ENCODE measurements at places on chromosomes 2 and 18.

DNA sequence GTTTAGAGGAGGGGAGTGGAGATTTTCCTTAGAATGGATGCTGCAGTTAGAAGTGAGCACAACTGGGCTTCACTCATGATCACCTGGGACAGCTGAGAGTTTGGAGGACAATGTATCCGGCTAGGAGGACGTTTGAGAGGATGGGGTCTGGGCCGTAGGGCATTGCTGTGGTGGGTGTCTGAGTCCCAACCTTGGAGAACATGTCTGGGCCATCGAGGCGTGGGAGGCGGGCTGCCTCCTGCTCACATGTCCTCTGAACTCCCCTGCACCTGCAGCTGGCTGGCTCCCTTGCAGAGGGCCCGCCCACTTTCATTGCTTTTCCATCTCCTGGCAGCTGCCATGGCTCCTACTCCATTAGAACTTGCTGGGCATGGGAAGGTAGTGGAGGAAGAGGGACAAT, 203.0 kb upstream of the PXDN start:
- no peak for DNase-seq

GRCh38 chr2:159661286-159661685, 44.9 kb upstream of the BAZ2B start:
- no peak for DNase-seq

DNA sequence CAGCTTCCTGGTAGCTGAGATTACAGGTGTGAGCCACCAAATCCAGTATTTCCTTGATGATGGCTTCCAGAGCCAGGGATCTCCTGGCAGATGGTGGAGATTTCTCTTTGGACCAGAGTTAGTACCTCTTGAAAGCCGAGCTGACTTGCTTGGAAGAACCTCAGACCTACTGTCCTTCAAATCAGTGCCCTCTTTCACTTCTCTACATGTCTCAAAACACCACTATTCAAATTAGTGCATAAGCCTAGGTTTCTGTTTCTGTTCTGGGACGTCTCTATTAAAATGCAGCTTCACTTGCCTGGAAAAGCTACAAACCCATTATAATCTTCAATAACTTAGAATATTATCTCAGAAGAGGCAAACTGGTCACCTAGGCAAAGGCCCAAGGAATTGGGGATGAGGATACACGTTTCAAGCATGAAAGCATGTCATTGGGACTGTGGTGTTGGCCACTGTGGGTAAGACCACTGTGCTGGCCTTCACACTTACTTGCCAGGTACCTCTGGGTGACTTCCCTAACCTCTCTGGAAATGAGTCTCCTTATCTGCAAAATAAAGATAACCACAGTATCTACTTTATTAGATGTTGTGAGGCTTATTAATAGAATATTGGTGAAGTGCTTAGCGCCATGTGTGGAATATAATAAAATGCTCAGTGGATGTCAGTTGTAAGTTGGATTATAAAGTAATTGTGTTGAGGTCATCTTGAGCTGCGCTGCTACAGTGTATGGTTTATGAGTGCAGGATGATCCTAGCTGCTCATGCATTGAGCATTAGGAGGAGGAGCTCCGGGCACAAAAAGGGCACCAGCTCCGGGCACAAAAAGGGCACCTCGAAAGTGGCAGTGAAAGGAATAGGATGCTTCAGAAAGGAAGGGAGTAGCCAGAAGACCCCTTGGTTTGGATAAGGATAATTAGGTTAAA, 84.5 kb downstream of the DOCK10 start:
- DNase-seq = no peak

DNA sequence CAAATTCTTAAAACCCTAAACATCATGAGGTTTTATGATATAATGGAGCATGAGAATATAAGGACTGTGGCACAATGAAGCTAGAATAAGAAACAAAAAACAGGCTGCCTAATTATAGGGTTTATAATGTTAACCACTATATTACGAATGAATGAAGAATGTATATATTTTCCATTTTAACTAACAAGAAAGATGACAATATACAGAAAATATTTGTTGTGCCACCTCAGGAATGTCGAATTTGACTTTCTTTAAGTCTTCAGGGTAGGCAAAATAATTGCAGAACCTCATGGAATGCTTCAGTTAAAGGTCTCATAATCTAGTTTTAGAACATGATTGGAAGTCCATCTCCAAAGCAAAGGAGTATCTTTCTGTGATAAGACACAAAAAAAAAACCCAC, 282.9 kb upstream of the SLC8A1 start:
- no peak for DNase-seq

GRCh38 chr2:62147610-62148301, 48.2 kb upstream of the B3GNT2 start:
- DNase-seq = no peak

GRCh38 chr2:162457490-162457889, 113.6 kb downstream of the GCA start:
- DNase-seq = no peak

DNA sequence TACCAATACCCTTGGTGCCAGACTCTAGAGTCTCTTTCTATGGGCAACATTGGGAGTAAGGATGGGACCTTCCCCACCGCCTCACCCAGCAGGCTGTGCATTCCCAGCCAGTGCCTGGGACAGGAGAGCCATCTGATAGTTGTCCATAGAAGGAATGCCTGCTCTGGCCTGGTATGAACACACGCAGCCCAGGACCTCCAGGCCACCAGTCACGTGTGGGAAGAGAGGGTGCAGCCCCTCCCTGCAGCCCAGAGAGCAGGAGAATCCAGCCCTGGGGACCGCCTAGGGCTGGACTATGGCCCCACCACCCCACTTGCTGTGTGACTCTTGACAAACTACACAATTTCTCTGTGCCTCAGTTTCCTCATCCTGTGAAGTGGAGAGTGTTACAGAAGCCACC, 52.5 kb upstream of the ID2 start:
- no peak for DNase-seq

DNA sequence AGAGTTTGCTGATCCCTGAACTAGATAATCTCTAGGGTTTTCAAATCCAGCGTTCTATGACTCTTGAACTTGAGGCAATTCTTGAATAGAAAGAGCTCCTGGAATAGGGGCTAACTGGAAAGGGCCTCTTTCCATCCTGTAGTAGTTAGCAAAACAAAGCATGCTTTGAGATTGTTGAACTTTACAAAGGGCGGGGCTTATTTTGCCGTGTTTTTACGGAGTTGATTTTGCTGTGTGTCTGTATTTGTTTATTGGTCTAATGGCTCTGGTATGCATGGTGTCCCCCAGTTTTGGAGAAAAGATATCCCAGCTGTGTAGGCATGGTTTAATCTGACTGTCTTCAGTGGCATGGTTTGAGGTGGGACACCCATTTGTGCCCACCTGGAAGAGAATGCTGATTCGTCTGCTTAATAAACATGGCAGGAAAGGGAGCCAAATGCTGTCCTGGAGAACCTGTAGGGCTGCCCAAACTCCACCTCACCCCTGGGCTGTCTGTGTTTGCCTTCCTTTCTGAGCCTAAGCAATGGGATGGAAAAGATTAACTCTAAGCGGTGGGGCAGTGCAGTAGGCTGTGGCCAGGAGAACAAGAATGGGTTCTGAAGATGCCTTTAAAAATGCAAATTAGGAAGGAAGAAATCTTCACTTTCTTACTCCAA, 74.1 kb upstream of the FOSL2 start:
- DNase-seq = no peak

DNA sequence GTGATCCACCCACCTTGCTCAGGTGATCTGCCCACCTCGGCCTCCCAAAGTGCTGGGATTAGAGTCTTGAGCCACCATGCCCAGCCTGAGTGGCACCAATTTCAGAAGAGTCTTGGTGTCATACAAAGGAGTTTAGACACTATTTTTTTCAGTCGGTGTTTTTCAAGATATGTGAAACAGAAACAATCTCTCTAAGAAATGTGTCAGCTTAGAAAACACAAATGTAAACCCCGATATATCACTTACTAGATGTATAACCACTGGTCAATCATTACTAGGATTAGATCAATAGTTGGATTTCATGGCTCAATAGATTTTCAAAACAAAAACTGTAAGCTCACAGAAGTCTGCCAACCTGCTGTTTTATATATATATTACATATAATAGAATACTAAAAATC, 67.2 kb upstream of the FRZB start:
- no peak for DNase-seq

- DNase-seq = no peak
Observed at GRCh38 chr2:191860760-191861466, 14.0 kb upstream of the CAVIN2 start.

- DNase-seq = no peak
Observed at GRCh38 chr2:205543937-205544702, 138.2 kb upstream of the NRP2 start.

- DNase-seq = no peak
Observed at GRCh38 chr2:16429431-16430145, 236.0 kb downstream of the CYRIA start.

DNA sequence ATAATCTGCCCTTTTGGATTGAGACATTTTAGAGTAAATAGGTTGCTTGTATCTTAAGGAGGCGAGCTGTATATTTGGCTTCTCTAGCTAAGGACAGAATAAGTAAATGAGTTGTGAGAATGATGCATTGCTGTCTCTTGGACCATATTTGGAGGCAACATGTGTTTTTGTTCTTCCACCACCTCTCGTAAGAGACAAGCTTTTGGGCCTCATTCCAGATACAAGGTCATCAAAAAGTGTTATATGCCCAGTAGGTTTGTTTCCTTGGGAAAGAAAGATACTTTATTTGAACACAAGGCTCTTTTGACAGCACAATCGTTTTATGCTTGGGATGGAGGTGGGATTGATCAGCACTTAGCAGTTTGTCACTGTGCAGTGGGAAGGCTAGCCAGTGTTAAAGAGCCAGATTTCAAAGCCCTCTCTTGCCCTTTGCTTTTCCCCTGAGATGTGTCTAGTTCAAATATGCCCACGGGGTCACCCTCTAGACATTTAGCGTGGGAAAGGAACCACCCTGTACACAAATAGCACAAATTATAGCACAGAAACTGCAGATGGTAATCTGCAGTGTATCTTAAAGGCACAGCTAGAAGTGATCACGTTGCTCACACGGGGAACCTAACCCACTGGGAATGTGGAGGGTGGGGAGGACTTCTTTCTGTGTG, 131.3 kb downstream of the MAP4K4 start:
- DNase-seq = no peak

DNA sequence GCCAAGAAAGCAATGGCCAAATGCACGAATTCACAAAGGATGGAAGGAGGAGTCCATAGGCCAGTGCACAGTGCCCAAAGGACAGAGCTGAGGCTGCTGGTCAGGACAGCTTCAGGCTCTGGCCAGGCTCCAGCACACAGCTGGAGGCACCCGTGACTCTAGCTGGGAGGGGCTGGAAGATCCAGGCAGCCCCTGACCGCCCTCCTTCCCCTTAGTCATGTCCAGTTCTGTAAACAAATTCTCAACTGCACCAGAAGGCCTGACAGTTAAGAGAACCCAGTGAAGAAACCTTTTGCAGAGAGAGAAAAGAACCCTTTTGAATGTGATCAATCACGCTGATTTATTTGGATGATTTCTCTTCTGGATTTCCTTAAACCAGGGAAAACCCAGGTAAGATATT, 7.7 kb upstream of the YWHAQ start:
- DNase-seq = peak; percentile 95

DNA sequence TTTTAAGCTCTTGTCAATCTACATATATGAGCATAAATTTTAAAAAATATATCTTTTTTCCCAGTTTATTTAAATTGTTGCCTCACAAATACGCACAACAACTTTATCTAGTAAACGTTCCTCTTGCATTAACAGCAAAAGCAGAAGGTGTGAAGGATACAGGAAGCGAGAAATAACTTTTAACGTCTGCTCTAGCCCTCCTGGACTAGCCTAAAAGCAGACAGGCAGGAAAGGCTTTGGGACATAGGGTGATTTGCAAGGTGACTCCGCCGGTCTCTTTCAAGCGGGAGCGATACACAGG, 434 bp upstream of the DUSP19 start:
- DNase-seq = no peak

GRCh38 chr2:159126432-159127022, 158.1 kb downstream of the TANC1 start:
- DNase-seq = no peak

DNA sequence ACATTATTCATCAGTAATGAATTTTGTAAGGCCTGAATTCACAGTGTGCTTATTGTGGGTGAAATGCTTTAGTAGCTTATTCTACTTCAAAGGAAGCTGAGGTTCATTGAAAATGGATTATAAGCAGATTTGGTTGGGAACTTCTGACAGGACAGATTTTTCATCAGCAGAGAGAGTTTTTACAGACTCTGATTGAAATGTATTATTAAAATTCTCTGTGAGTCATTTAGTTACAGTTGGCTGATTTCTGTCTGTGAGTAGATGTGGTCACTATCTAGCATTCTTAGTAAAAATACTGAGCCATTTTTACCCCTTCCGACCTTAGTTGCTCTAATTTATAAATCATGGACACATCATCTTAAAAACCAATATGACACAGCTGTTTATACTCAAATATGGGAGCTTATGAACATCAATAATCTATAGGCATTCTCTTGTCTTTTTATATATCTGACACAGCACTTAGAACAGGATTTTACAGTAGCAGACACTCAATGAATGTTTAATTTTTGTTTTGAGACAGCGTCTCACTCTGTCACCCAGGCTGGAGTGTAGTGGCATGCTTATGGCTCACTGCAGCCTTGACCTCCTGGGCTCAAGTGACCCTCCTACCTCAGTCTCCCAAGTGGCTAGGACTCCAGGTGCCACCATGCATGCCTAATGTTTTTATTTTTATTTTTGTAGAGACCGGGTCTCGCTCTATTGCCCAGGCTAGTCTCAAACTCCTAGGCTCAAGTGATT, 239.6 kb downstream of the BABAM2 start:
- DNase-seq = no peak

DNA sequence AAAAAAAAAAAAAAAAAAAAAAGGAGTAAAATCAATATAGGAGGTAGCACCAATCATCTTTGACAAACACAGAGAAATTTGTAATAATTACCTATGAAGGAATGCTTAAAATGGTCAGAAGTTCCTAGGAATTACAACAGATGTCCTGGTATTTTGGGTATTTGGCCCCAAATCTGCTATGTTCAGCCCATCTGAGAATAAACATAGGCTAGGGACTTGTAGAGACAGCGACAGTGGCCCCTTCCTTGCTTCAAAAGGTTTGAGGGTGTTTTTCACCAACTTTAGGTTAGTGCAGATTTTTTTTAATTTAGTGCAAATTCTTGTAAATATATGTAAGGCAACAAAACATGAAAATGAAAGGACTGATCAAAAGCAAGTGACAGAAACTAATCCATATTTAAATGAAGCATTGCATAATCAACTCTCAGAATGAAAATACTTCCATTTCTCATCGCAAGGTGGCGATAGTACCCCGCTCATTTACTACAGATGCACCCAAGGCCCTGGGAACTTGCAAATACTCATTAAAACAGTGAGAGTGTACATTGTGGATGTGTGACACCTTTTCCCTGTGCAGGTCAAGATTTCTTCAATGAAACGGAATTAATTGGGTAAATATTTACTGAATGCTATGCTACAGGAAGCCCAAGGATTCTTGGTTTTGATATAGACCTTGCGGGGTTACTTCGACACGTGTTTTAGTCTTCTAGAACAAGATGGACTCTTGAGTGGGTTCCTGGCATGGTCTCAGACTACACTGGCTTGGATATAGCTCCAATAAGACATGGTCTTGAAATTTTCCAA, 44.6 kb downstream of the FAM124B start:
- DNase-seq = no peak

DNA sequence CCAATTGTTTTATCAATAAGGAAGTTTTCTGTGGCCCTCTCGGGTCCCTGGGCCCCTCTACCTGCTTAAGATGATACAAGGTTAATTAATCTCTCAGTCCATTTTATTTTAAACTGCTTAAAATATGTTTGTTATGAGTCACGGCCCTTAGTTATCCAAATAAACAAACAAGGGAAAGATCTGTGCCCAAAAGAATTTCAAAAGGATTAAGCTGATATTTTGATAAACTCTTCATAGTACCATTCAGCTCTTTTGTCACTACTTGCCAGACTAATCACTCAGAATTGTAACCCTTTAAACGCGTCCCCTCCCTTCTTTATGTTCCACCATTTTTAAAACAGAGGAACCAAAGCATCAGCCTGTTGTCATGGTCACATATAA, 144.7 kb upstream of the STK17B start:
- no peak for DNase-seq
